ENCODE measurements at places on chromosomes 2 and 18.

DNA sequence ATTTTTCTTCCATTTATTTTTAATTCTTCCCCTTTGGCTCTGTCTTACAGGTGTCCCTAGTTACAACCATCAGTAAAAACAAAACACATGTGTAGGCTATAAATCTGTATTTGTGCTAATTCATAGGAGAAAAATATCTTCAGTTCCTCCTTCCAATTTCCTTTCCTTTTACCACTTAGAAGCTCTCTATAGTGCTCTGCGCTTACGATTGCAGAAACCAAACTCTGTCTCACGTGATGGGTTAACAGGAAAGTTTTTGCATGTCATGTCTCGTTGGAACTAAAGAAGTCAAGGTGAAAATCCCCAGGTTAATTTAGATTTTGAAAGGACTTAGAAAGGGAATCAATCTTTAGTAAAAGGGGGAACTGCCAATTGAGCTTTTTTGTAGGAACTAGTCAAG is 1390.5 kb upstream of the ZEB2 start:
- DNase-seq: no peak

DNA sequence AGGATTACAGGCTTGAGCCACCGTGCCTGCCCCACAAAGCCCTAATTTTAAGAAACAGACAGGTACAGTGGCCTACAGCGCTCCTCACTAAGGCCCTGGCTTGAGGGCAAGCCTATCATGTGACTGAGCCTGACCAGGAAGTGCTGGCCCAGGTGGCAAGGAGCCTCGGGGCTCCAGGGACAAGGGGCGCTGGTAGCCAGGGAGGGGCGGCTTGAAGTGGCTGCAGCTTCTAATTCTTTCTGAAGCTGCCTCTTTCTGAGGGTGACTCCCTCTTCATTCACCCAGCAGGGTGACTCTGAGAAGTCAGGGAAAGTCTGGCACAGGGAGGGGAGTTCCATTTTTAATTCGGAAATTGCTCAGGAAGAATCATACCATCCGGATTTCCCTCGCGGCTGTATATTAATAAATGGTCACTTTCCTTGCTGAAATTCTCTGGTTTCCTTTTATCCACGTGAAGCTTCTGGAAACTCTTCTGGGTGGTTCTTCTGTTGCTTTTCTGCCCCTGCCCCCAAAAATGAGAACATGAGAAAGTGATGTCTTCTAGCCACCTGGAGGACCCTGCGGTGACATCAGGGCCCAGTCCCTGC is 115.7 kb downstream of the FAM210A start:
- no peak for DNase-seq

DNA sequence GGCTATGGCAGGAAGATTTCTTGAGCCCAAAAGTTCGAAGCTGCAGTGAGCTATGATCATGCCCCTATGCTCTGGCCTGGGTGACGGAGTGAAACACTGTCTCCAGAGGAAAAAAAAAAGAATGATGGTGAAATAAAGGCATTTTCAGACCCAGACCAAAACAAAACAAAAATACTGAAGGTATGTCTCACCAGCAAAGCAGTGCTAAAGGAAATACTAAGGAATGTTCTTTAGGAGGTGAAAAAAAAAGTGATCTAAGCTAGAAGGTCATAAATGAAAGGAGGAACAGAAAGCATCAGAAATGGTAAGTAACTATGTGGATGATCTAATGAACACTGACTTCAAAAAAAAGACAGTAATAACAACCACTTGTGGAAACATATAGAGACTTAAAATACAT is 18.7 kb downstream of the SS18 start:
- DNase-seq: no peak

- no peak for DNase-seq
These were observed 154.8 kb upstream of the PGAP1 start for GRCh38 chr2:197081294-197081693.
